ENCODE measurements at places on chromosomes 12 and 14.

GRCh38 chr12:70756118-70756517 is 118.9 kb upstream of the PTPRB start:
- no peaks in the 10 kb centered on the region for H3K36me3 ChIP-seq
- no peak overlapping the region for H3K4me3 ChIP-seq
- no peak for DNase-seq
- no peak overlapping the region for H3K27ac ChIP-seq

- H3K36me3 ChIP-seq: no peaks in the 10 kb centered on the region
- no peak overlapping the region for H3K27ac ChIP-seq
- peaks cover 6% of the 10 kb centered on the region for H3K27me3 ChIP-seq
- H3K4me3 ChIP-seq: no peak overlapping the region
- DNase-seq: no peak
- no peaks in the 10 kb centered on the region for H3K4me1 ChIP-seq
These were observed 13.4 kb downstream of the ST8SIA1 start for GRCh38 chr12:22321018-22321605.

GRCh38 chr12:69170293-69170692 is 69.1 kb upstream of the CPSF6 start:
- no peaks in the 10 kb centered on the region for H3K4me1 ChIP-seq
- H3K4me3 ChIP-seq: no peak overlapping the region
- peaks cover 6% of the 10 kb centered on the region for H3K27me3 ChIP-seq
- no peaks in the 10 kb centered on the region for H3K36me3 ChIP-seq
- DNase-seq: no peak

DNA sequence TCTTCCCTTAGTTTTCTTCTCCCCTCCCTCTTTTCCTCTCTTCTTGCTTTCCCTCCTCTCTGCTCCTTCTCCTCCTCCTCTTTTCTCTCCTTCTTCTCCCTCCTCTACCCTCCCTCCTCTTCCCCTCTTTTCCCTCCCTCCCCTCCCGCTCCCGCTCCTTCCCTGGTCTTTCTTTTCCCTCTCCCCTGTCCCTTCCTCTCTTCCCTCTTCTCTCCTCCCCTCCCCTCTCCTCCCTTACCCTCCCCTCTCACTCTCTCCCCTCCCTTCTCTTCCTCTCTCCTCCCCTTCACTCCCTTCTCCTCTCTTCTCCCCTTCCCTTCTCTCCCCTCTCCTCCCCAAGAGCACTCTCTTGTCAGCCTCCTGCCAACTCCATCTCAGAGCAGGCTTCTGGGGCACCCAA is 17.4 kb upstream of the FBXO21 start:
- H3K27ac ChIP-seq: no peak overlapping the region
- H3K36me3 ChIP-seq: no peaks in the 10 kb centered on the region
- no peak for DNase-seq
- no peaks in the 10 kb centered on the region for H3K4me1 ChIP-seq
- peaks cover 29% of the 10 kb centered on the region for H3K27me3 ChIP-seq

- peaks cover 10% of the 10 kb centered on the region for H3K4me1 ChIP-seq
- no peak for DNase-seq
- H3K27me3 ChIP-seq: peaks cover 38% of the 10 kb centered on the region
- no peaks in the 10 kb centered on the region for H3K36me3 ChIP-seq
- H3K4me3 ChIP-seq: no peak overlapping the region
These were observed 8.4 kb downstream of the KCNH3 start for GRCh38 chr12:49547090-49547690.

- H3K36me3 ChIP-seq: no peaks in the 10 kb centered on the region
- no peaks in the 10 kb centered on the region for H3K4me1 ChIP-seq
- no peak overlapping the region for H3K4me3 ChIP-seq
- DNase-seq: no peak
- no peak overlapping the region for H3K27ac ChIP-seq
These were observed 200.3 kb downstream of the KTN1 start for GRCh38 chr14:55780156-55780946.

DNA sequence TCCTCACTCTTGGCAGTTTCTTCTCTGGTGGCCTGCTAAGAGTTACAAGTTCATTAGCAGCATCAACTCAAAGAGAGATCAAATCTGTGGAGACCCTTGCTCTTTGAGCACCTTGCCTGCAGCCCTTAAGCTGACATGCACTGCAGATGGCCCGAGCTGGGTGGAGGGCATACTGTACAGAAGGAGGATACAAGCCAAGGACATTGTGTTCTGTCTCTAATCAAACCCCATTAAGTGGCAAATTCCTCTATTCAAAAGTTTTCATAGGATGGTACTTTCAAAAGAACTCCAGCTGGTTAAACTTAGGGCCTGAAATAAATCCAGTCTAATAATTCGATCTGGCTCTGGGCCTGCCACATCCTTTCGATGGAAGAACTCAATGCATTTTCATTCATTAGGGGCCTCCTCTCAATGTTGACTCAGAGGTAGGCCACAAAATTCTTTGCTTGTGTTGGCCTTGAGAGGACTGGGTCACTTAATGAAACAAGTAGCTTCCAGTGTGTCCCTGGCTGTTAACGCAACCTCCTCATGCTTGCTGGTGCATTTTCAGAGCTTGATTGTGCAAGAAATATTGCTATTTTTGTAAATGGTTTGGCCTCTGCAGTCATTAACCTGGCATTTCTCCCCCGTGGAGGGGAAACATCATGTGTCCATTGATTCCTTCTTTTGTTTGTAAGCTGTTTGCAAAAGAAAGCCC is 318.2 kb downstream of the NUAK1 start:
- no peak overlapping the region for H3K27ac ChIP-seq
- H3K4me1 ChIP-seq: no peaks in the 10 kb centered on the region
- H3K27me3 ChIP-seq: peaks cover 6% of the 10 kb centered on the region
- no peak overlapping the region for H3K4me3 ChIP-seq
- H3K36me3 ChIP-seq: no peaks in the 10 kb centered on the region
- DNase-seq: no peak

GRCh38 chr12:124964836-124965462 is 24.0 kb downstream of the DHX37 start:
- H3K4me3 ChIP-seq: no peak overlapping the region
- H3K27ac ChIP-seq: no peak overlapping the region
- H3K4me1 ChIP-seq: peaks cover 3% of the 10 kb centered on the region
- H3K36me3 ChIP-seq: peaks cover 75% of the 10 kb centered on the region
- no peak for DNase-seq

- H3K27ac ChIP-seq: no peak overlapping the region
- no peaks in the 10 kb centered on the region for H3K27me3 ChIP-seq
- no peaks in the 10 kb centered on the region for H3K4me1 ChIP-seq
These were observed 196.0 kb downstream of the DACT1 start for GRCh38 chr14:58833634-58834378.

DNA sequence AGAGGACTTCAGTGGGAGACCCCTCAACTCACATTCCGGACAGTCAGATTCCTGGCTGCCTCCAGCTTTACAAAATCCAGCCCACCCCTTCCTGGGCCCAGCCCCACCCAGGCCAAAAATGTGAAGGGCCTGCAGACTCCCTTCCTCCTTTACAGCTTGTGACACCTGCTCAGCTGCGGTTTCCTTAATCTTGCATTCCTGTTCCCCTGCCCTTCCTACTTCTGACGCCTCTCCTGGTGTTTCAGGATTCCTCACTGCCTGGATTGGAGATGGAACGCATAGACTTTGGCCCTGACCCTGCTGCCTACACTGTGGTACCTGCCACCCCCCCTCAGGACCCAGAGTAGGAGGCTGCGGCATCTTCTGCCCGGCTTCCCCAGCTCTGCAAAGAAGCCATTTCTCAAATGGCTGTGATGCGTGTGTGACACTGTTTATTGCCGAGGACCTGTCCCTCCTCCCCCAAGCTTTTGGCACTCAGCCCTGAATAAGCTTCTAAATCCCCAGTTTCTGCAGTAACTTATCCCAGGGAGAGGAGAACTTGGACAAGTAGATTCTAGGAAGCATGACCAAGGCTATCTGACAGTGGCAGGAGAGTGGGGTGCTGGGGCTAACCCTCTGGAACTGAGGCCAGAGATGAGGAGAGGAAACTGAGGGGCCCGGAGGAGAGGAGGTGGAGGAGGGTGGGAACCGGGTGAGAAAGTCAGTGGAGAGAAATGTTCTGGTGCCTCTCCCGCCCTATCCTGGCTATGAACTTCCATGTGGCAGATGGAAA is 24.9 kb upstream of the BCDIN3D start:
- DNase-seq: no peak
- H3K4me3 ChIP-seq: no peak overlapping the region
- H3K4me1 ChIP-seq: no peaks in the 10 kb centered on the region
- H3K27ac ChIP-seq: no peak overlapping the region
- H3K27me3 ChIP-seq: peaks cover 6% of the 10 kb centered on the region
- no peaks in the 10 kb centered on the region for H3K36me3 ChIP-seq

DNA sequence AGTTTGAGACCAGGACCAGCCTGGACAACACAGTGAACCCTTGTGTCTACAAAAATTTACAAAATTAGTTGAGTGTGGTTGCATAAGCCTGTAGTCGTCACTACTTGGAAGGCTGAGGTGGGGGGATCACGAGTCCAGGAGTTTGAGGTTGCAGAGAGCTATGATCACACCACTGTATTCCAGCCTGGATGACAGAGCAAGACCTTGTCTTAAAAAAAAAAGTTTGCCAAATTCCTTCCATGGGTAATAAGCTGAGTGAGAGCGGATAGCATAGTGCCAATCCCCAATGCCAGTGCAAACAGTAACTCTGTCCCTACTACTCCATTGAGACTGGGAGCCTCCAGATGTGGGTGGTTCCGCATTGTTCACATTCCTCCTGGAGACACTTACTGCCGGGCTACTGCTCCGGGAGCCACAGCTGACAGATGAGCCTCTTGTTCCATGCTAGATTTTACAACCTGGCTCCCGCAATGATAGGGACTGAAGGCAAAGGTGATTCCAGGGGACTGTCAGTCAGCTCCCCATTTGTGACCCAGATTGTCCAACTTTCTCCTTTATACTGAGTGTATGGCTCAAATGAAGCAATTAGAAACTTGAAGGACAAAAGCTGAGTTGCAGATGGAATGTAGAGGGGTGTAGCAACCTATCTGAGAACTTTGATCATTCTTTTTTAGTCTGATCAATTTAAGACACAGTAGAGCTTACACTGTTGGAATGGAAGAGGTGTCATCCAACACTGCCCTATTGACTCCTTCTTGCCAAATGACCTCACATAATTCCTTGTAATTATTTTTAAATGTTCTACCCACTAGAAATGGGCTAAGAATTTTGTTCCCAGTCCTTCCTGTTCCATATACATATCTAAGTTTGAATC is 13.4 kb upstream of the FRMD6 start:
- no peak for DNase-seq
- H3K4me3 ChIP-seq: no peak overlapping the region
- H3K36me3 ChIP-seq: no peaks in the 10 kb centered on the region
- H3K4me1 ChIP-seq: no peaks in the 10 kb centered on the region

GRCh38 chr12:39144613-39145061 is 239.2 kb upstream of the CPNE8 start:
- no peak overlapping the region for H3K4me3 ChIP-seq
- H3K36me3 ChIP-seq: no peaks in the 10 kb centered on the region
- peaks cover 16% of the 10 kb centered on the region for H3K27me3 ChIP-seq
- no peaks in the 10 kb centered on the region for H3K4me1 ChIP-seq
- no peak for DNase-seq
- no peak overlapping the region for H3K27ac ChIP-seq

GRCh38 chr12:11071414-11071813 is 9.3 kb upstream of the TAS2R46 start:
- no peak for DNase-seq
- no peaks in the 10 kb centered on the region for H3K27me3 ChIP-seq
- H3K4me3 ChIP-seq: no peak overlapping the region
- H3K4me1 ChIP-seq: peaks cover 29% of the 10 kb centered on the region

DNA sequence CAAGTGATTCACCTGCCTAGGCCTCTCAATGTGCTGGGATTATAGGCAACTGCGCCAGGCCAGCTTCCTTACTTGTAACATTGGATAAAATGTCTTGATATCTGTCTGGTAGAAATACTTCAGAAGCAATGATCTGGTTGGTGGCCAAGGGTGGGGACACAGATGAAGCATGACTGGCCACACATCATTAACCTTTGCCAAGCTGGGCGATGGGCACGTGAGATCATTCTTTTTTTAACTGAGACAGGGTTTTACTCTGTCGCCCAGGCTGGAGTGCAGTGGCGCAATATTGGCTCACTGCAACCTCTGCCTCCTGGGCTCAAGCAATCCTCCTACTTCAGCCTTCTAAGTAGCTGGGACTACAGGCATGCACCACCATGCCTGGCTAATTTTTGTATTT is 31.1 kb downstream of the PLEKHH1 start:
- peaks cover 4% of the 10 kb centered on the region for H3K27me3 ChIP-seq
- no peak overlapping the region for H3K4me3 ChIP-seq
- peaks cover 4% of the 10 kb centered on the region for H3K4me1 ChIP-seq
- H3K36me3 ChIP-seq: no peaks in the 10 kb centered on the region
- no peak overlapping the region for H3K27ac ChIP-seq
- no peak for DNase-seq

DNA sequence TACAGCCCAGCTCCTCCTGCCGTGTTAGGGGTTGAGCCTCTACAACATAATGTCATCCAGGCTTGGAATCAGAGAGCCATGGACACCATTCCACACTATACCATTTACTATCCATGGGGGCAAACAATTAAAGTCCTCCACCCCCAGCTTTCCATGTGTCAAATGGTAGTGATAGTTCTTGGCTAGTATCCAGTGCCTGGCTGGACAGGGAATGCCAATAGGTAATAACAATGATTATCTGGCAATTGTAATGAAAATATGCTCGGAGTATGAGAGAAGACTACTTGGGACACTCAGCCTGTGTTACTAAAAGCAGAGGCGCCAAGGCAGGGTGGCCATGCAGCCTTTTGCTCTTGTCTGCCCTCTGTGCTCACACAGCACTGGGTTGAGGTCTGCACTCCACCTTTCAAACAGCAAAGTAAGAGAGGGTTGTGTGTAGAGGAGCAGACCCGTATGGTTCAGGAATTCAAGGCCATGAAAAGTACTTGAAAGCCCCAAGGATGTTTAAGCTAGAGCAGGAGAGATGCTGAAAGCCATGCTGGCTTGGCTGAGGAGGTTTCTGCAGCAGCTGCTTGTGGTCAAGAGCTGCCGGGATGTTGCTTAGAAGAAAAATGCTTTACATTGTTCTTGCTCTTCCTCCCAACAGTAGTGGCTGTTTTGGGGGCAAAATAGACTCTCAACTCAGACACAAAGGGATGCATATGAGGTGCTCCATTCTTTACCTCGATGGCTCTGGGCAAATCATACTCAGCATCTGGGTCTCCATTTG is 10.6 kb downstream of the SERPINA3 start:
- H3K27ac ChIP-seq: no peak overlapping the region
- no peak overlapping the region for H3K4me3 ChIP-seq
- H3K27me3 ChIP-seq: peaks cover 8% of the 10 kb centered on the region
- no peak for DNase-seq
- H3K4me1 ChIP-seq: no peaks in the 10 kb centered on the region

GRCh38 chr12:18799561-18799960 is 61.6 kb downstream of the CAPZA3 start:
- H3K27me3 ChIP-seq: no peaks in the 10 kb centered on the region
- no peak for DNase-seq
- H3K36me3 ChIP-seq: no peaks in the 10 kb centered on the region
- no peak overlapping the region for H3K4me3 ChIP-seq
- no peaks in the 10 kb centered on the region for H3K4me1 ChIP-seq

All from activated B cell treated with CpG ODN at 0.5 μM for 24 hours (primary cell).